ENCODE measurements at places on chromosomes 7 and 10.

DNA sequence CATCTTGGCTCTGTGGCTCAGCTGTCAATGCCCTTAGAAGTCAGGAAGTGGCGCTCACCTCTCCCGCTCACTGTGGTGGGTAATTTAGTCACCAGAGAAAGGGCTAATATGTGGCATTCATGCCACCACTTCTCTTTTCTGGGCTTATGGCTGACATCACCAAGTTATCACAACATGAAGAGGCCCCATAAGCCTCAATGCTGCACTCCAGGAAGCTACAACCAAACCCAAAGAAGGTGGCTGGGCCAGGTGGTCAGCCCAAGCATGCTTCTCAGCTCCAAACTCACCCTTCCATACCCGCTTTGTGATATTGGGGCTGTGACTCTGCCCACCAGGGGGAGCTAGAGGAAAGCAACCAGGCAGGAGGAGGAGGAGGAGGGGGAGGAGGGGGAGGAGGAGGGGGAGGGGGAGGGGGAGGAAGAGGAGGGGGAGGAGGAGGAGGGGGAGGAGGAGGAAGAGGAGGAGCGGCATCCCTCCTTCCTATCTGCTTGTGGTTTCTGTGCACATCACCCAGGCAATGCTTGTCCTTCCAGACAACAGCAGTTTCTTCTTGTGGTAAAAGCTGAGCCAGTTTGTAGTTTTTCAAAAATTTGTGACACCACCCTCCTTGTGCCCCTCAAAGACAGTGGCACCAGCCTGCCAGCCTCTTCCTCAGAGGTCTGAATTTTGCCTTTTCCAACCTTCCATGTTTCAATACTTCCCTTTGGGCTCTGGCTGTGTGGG, 42.1 kb downstream of the CYP26A1 start:
- DNase-seq: peak; percentile 53

DNA sequence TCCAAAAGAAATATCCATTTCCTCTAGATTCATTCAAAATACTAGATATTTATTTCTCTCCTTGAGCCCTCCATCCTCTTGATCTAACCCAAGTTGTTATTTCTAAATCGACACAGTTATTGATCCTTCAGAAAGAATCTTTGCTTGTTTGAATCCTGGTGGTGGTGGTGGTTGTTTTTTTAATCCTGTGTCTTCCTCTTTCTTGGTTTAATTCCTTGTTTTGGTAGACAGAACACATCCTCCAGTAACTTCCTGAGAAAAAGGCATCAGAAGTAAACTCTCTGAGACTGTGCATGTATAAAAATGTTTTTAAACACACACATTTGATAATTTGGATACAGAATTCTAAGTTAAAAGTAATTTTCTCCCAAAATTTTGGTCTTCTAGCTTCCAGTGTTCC, 49.9 kb downstream of the SIRT1 start:
- no peak for DNase-seq

DNA sequence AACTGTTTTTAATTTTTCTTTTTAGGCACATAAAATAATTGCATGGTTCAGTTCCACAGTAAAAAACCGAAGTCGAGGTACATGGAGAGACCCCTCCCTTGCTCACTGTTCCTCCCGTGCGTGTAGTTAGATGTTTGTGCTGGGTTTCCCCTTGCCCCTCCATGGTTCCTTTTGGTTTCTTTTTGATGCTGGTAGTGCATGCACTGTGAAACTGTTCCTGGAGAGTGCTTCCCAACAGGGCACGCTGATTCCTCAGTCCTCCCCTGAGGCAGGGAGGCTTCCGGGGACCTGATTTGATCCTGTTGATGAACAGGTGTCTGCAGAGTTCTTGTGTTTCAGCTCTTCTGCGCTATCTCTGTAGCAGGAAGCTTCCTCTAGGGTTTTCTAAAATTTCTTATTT, 69.5 kb downstream of the ADCY1 start:
- DNase-seq: no peak

DNA sequence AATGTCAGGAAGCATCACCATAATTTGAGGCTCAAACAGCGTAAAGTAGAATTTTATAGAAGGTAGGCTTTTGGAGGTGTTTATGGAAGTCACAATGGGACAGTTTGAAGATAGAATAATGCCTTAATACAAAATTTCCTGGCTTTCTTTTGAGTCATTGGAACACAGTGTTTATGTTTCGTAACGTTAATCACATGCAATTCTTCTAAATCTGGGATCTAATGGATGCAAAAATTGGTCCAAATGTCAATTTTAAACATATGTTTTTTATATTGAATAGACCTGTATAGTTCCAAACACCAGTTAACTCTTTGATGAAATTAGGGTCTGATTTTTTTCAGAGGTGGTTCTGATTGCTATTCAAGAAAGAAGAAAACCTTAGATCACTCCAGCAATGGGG, 86.5 kb upstream of the HPS1 start:
- DNase-seq: no peak

- no peak for DNase-seq
These were observed 158.6 kb upstream of the PITRM1 start for GRCh38 chr10:3331187-3331586.

GRCh38 chr7:82419200-82419599, 24.4 kb downstream of the CACNA2D1 start:
- no peak for DNase-seq

GRCh38 chr7:102890292-102890970, 22.4 kb upstream of the LRRC17 start:
- DNase-seq: no peak

DNA sequence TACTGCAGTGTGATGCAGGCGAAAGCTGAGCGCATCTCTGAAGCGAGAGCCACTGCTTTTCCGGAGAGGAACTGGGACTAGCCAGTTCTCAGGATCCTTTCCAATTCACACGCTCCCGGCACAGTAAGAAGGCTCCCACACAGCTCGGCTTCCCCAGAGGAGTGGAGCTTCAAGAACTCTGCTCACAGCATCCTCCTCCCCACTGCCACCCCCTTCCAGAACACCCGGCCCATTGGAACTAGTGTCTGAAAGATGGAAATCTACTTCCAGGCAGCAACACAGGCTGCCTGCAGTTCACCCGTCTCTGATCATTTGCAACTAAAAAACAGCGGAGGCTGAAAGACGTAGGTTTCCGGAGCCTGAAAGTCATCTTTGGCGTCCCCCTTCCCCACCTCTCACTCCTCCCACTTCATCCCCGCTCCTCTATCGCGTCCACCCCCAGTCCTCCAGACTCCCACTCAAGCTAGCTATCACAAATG, at the start of gene DGKB:
DGKB (minus strand) TSS at position 163 of the 479 bp plus-strand sequence.
- DNase-seq: peak; percentile 72

Data from GM03348 (cell line).